ENCODE measurements at places on chromosomes 5 and 9.

GRCh38 chr5:172903790-172904189 is 55.4 kb upstream of the RPL26L1 start:
- no peak for DNase-seq

DNA sequence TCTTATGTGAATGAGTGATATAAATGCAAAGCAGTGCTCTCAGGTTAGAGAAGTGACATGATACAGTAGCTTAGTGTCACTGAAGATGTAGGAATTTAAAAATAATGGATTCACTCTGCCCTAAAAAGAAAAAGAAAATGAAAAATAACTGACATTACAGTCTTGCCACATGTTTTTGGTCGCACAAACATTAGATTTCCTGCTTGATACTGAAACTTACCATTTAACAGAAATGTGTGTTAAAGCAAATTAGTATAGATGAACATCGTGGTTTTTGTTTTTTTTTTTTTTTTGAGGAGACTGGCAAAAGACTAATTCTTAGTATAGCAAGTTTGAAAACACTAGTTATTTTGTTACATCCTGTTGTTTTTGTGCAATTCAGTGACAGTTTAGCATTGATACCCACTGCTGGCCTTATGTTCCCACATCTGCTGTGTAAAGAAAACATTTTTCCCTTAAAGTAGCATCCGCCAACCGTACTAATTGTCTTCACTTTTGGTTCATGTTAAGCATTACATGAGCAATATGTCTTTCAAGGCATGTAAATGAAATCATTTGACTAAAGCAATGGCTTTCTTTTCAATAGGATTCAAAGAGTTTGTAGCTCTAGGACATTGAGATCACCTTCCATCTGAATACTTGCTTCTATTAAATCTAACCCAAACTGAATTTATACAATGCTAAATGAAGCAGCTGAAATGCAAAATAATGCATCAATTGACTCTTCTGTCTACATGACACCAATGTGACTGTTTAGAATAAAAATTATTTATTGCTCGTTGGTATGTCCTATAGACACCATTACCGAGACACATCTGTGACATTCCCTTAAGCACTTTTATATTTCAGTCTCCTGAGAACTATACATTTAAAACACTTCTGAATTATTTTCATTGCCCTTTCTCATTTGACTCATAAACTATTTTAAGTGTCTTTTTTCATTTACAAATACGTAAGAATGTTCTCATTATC is 859.1 kb downstream of the MAT2B start:
- no peak for DNase-seq

- no peak for DNase-seq
Measured at GRCh38 chr5:50856401-50857119, 190.1 kb downstream of the PARP8 start.

DNA sequence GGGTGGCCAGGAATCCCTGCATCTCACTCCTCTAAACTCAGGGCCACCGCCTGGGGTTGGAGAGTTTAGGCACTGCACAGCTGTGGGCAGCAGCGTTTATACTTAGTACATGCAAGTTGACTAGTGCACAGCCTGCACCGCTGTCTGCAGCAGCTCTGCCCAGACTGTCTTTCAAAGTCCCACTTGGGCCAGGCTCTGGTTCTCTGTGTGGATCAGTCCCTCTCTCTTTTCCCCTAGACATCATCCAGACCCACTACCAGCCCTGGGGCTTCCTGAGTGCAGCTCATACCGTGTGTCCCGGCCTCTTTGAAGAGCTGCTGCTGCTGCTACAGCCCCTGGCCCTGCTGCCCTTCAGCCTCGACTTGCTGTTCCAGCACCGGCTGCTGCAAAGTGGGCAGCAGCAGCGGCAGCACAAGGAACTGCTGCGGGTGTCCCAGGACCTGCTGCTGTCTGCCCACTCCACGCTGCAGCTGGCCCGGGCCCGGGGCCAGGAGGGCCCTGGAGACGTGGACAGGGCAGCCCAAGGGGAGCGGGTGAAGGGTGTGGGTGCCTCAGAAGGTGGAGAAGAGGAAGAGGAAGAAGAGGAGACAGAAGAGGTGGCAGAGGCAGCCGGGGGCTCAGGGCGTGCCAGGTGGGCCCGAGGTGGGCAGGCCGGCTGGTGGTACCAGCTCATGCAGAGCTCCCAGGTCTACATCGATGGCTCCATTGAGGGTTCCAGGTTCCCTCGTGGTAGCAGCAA is 45.1 kb upstream of the TESK1 start:
- DNase-seq, result no peak

DNA sequence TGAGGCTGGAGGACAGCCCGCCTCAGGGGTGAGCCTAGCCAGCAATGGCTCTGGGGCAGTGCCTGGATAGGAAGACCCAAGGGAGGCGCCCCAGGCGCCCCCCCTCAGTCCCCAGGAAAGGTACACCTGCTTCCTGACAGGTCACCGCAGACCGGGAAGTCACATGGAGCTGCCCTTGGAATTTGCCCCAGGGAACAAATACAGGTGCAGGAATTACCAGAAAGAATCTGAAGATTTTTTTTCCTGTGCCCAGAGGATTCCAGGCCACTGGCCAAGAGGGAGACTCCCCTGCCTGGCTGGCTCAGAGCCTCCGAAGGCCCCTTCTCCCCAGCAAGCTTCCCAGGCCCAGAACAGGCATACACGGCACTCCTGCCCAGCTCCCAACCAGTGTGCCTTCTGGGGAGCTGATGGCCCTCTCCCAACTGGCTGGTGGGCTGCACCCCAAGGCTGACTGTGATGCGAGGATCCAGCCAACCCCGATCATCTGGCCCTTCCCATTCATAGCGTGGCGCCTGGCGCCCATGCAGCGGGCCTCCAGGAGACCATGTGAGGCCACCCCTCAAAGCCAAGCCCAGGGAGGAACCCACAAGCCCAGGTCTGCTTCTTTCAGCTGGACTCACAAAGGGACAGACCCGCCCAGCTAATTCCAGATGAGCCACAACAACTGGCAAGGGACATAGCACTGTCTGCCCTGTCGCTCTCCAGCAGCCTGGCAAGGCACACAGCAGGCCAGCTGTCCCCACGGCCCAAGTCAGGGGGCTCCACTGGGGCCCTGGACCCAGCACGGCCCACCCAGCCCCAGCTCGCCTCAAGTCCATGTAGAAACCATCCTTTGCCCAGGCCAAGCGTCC is 2.3 kb downstream of the TPRN start:
- DNase-seq, result no peak

- no peak for DNase-seq
Measured at GRCh38 chr9:78210841-78211301, 25.0 kb upstream of the CEP78 start.

- no peak for DNase-seq
Measured at GRCh38 chr5:178207183-178207916, 3.0 kb downstream of the HNRNPAB start.

DNA sequence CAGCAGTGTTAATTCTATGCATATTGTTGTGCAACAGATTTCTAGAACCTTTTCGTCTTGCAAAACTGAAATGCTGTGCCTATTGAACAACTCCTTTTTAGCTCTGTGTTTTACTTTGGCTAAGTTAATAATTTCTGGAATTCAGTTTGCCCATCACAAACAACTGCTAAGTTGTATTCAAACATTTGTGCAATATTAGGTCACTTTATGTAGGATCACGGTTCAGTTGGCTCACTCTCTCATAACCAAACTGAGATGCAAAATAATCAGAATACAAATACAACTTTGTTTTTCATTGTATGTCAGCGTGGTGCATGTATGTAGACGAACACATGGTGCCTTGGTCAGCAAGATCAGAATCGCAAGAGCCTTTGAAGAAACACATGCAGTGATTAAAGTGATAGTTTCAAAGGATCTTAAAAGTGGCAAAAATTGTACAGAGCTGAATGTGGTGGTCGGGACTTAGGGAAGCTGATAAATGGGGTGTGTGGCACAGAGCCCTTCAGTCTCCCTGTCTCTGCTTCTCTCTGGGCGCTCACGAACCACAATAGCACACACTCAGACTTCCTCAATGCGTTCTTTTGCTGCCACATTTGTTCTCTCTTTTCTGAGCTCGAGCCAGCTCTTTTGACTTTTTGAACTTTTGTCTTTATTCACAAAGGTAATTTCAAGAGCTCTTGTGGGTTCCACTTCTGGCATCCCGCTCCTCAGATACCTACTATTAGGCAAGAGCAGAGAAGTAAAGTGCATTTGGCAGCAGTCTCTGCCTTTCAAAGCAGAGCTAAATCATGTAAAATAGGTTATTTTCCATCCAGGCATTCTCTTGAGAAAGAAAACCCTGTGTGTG is 112.4 kb upstream of the CTSL start:
- no peak for DNase-seq

- DNase-seq, result no peak
Measured at GRCh38 chr5:87899208-87899661, 369.4 kb downstream of the TMEM161B start.

Data from stimulated activated CD4-positive, alpha-beta T cell treated with anti-CD3 and anti-CD28 coated beads, Interleukin-4, amount 100 ng/mL, for 24 hours (primary cell).